Activated CD8-positive, alpha-beta memory T cell treated with anti-CD3 and anti-CD28 coated beads for 1 hour (primary cell): ENCODE measurements at places on chromosomes 1 and 21.

- DNase-seq: no peak
Measured at GRCh38 chr1:13867603-13868002, 167.6 kb downstream of the PRDM2 start.

- DNase-seq: no peak
Measured at GRCh38 chr1:199710974-199711373, 316.5 kb upstream of the NR5A2 start.

DNA sequence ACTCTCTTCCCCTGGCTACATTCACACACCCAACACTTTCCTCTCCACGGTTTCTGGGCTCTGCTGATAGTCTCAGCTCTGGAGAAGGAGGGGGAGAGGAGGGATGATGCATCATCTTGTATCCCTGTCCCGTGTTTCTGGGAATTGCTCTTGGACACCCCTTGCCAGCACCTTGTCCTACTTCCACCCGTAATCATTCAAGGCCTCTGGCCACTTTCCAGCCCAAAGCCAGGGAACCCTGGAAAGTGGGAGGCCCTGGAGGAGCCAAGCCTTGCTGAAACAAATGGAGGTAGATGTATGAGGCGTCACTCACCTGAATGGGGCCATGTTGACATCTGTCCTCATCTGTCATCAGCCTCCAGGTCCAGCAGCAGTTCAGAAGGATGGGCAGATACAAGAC, 4.4 kb downstream of the PLEKHO1 start:
- no peak for DNase-seq

- DNase-seq: no peak
Measured at GRCh38 chr1:166489670-166490436, 323.1 kb upstream of the FAM78B start.

GRCh38 chr1:112674986-112675727, 698 bp downstream of the MOV10 start:
- no peak for DNase-seq

DNA sequence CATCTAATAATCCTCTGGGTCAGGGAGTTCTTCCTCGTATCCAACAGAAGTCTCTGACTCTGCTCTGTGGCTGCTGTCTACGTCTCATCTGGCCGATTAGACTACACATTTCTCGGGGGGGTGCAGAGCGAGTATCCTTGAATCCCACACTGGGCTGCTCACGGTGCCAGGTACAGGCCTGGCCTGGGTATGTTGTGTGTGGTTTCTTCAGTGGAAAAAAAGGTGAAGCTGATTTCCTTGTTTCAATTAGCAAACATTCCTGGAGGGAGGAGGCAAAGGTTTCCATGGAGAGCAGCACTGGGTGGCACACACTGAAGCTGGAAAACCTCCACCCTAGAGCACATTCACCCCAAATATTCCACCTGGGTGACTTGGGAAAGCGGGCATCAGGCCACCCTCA, 2.0 kb upstream of the RAB7B start:
- DNase-seq: no peak

DNA sequence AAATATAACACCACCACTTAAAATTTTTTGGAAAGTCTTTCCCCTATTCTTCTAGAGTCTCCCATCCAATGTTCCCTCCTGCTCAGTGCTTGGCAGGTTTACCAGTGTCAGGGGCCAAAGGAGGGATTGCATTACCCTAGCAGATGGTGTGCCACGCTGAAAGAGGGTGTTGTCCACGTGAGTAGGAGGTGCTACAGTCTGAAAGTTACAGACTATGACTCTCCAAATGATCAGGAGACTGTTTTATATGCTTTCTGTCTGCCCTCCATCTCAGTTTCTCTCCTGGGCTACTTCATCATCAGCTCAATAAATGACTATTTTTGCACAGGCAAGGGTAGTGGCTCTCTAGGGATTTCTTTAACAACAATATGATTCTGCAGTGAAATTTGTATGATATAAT, 31.3 kb upstream of the ANGPTL7 start:
- no peak for DNase-seq

DNA sequence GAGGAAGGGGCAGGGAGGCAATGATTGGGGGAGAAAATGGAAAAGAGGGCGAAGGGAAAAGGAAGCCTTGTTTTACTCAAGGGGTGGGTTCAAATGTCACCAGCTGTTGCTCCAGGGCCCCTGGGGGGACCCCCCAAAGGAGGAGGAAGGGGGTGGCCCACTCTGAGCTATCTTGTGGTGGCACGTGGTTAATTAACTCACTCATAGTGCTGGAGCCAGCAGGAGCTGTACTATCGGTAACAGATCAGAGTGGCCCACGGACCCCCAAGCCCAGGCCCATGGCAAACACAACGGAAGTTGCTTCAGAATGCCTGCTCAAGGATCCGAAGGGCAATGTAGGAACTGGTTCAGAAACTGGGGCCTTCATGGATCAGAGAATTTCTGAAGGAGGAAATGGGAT, 7.2 kb downstream of the TFF2 start:
- no peak for DNase-seq

DNA sequence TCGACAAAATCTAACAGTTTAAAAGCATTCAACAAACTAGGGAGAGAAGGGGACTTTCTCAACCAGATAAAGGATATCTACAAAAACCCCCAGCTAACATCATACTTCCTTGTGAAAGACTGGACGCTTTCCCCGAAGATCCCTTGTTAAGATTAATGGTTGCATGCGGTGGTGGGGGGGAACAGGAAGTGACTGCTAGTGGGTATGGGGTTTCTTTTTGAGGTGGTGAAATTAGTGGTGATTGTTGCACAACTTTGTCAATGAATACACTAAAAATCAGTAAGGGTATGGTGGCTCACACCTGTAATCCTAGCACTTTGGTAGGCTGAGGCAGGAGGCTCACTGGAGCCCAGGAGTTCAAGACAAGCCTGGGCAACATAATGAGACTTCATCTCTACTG, 26.9 kb upstream of the EYA3 start:
- DNase-seq: no peak

- DNase-seq: no peak
Measured at GRCh38 chr1:26585471-26585870, 55.9 kb downstream of the RPS6KA1 start.

- no peak for DNase-seq
Measured at GRCh38 chr1:76029331-76029730, 45.2 kb upstream of the ST6GALNAC3 start.

DNA sequence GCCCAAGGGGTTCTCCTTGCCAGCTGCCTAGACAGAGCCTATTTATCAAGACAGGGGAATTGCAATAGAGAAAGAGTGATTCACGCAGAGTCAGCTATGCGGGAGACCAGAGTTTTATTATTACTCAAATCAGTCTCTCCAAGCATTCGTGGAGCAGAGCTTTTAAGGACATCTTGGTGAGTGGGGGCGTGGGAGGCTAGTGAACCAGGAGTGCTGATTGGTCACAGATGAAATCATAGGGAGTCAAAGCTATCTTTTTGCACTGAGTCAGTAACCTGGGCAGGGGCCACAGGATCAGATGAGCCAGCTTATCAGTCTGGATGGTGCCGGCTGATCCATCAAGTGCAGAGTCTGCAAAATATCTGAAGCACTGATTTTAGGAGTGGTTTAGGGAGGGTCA, 64.8 kb upstream of the MRPS6 start:
- DNase-seq: no peak

DNA sequence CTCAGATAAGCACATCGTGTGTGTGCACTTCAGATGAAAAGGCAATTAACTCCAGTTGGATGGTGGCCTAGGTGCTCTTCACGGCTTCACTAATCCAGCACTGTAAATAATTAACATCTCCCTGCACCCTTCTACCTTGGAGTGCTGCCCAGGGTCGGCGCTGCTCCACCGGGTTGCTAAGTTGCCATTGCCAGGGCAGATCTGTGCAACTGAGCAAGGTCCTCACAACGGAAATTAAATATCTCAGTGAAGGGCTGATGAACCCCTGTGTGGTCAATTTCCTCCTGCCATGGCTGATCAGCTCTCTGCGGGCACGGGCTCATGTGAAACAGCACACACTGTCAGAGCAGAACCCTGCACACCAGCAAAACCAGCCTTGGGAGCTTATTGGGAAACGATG, 63.2 kb downstream of the SYDE2 start:
- DNase-seq: no peak

DNA sequence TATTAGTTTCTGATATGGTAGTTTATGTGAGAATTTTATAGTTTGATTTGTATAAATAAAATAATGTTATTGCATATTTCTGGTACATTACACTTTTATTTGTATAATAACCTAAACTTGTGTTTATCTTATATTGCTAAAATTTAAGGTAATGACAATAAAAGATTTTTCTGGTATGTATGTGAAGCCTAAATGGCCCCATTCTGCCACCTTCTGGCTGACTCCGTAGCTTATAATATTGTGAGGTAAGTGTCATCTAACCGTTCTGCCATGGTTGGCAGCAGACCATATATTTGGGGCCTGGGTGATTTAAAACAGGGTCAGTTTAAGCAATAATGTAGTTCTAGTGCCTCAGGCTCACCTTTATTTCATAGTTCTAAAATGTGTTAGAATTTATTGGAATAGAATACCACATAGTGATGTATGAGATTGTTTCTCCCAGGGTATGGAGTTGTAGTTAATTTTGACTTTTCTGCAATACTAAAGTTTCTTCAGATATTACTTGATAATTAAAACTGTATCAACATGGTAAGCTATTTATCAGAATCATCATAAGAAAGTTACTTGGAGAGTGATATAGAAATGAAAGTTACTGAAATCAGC, 21.2 kb upstream of the PRKACB start:
- peak; percentile 22 for DNase-seq

GRCh38 chr1:246775531-246776385, 51.5 kb downstream of the SCCPDH start:
- no peak for DNase-seq

DNA sequence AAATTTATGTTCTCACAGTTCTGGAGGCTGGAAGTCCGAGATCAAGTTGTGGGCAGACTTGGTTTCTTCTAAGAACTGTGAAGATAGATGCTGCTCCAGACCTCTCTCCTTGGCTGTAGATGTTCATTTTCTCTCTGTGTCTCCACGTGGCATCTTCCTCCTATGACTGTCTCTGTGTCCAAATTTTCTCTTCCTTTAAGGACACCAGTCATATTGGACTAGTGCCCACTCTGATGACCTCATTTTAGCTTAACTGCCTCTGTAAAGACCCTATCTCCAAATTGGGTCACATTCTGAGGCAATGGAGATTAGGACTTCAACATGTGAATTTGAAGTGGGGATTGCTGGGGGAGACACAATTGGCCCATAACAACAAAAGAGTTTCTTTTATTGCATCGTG, 125.3 kb upstream of the ETS2 start:
- DNase-seq: no peak

DNA sequence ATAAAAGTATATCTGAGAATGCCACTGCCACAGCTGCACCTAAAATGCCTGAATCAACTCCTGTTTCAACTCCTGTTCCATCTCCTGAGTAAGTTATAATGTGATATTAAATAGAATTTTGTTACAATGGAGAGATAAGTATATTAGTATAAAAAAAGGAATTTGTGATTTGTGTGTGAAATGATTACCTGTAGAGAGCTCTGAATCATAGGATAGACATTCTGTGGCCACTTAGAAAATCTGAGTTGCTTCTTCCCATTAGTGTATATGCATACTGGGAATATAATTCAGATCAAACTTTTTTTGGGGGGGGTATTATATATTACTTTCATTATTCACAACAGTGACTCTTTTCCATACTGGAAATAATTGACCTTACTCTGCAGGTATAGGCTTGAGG, 52.9 kb downstream of the SUCO start:
- no peak for DNase-seq

DNA sequence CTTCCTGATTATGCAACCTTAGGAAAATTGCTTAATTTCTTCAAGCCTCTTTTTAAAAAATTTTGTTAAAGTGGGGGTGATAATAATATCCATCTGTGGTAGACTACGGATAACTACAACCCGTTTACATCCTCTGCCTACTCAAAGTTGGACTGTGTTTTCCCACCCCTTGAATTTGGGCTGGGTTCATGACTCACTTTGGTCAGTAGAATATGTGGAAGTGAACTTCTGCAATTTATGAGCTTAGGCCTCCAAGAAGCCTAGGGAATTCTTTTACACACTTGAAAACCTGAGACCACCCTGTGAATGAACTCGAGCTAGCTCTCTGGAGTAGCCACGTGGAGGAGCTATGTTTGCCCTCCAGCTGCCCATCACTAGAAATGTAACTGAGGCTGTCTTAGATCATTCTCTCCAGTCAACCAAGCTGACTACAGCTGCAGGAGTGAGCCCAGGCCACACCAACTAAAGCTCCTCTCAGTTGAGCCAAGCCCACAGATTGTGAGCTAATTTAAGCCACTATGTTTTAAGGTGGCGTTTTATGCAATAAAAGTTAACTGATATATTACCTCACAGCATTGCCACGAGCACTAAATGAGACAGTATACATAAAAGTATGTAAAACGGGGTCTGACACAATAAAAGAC, 29.6 kb upstream of the CACHD1 start:
- no peak for DNase-seq

- DNase-seq: no peak
Measured at GRCh38 chr21:40379881-40380810, 466.8 kb downstream of the DSCAM start.

- DNase-seq: no peak
Measured at GRCh38 chr1:47709019-47709871, 271.4 kb downstream of the FOXD2 start.

- DNase-seq: no peak
Measured at GRCh38 chr1:207828485-207829158, 76.8 kb downstream of the CD46 start.

GRCh38 chr1:231927431-231927830, 300.8 kb downstream of the DISC1 start:
- DNase-seq: no peak

GRCh38 chr1:45491487-45492260, 711 bp upstream of the TESK2 start:
- DNase-seq: no peak

- DNase-seq: no peak
Measured at GRCh38 chr1:12542138-12542465, 75.9 kb downstream of the DHRS3 start.

- DNase-seq: no peak
Measured at GRCh38 chr21:34706337-34706736, 37.5 kb downstream of the CLIC6 start.

DNA sequence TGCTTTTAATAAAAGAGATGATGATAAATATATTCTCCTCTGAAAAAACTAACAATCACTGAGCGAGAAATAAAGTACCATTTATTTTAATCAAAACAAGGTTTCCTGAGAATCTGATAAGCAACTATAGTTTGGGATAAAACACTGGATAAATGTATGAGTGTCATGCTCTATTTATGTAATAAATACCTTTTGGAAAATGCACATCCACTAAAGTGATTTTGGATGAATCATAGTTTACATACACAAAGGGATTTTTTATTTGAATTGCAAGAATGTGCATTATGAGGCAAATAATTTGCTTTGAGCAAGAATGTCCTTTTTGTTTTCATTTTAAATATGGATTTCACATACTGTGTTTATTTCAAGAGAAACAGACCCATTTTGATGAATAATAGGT, 1483.5 kb downstream of the MRPL39 start:
- DNase-seq: no peak

DNA sequence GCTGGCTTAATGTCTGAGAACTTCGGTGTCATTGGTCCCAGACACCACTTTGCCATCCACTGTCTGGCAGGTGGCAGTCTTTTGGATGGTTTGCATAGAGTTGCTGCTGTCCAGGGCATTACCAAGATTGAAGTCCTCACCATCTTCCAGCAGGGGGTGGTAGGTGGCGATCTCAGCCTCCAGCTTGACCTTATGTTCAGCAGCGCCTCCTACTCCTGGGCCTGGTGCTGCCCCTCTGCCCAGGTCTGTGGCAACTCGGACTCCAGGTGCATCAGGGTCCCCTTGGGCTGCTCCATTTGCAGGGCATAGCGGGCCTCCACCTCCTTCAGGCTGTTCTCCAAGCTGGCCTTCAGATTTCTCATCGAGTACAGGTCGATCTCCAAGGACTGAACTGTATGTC, 573.3 kb upstream of the NCAM2 start:
- DNase-seq: no peak
